Glutamatergic neuron (in vitro differentiated cells): ENCODE measurements at places on chromosomes 11 and 22.

DNA sequence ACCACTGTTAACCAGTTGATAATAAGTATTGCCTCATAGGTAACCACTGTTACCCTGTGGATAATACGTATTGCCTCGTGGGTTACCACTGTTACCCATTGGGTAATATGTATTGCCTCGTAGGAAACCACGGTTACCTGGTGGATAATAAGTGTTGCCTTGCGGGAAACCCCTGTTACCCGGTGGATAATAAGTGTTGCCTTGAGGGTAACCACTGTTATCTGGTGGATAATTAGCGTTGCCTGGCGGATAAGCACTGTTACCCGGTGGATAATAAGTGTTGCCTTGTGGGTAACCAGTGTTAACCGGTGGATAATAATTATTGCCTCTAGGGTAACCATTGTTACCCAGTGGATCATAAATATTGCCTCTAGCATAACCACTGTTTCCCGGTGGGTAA, 27.3 kb upstream of the NXPE4 start:
- DNase-seq, result no peak

DNA sequence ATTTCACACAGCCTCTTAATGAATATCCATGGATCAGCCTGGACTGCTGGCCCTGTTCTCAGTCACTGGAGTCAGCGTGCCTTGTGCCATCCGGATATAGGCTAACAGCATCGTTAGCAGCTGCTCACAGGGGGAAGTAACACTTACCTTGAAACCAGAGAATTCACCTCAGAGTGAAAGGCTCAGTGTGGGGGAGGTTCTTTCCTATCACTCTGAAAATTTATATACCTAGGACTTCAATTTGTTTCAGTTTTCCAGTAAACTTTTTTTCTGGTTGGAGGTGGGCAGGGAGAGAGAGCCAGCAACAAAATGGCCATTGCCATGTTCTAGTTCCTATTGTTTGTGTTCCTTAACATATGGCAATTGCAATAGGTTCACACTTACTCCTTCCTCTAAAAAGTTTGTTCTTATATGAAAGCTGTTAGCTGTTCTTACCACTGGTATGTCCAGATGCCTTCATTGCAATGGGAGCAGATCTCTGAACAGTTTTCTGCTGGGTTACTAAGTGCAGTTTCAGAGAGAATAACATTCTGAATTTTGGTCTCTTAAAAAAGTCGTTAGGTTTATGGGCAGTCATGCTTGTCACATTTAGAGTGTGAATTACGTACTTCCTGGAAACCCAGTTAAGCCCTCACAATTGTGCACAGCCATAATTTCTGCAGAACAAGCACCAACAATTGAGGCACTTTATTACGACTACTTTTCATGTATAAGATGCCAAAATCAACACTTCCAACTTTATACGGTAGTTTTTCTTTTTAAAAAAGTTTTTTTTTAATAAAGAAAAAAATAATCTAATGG, 247.6 kb downstream of the CADM1 start:
- DNase-seq, result no peak

DNA sequence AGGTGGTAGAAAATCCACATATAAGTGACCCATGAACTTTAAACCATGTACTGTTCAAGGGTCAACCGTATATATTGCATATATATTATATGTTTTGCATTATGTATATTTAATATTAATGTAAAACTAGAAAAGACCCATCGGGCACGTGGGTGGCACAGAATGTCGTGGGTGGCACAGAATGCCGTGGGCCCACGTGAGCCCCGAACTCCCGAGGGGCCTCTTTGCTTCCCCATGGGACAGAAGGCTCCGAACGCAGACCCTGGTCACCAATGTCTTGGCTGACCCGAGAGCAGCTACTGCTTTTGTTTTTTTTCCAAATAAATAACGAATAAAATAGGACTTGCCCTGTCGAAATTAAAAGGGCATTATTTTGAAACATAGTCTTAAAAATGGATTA, 415.4 kb downstream of the BRD1 start:
- DNase-seq, result no peak

GRCh38 chr11:76480241-76480640, 35.4 kb downstream of the EMSY start:
- no peak for DNase-seq

- DNase-seq, result no peak
These were observed 14.0 kb downstream of the RPS6KA4 start for GRCh38 chr11:64372802-64373597.

GRCh38 chr11:6397156-6397555, 6.9 kb downstream of the SMPD1 start:
- no peak for DNase-seq

DNA sequence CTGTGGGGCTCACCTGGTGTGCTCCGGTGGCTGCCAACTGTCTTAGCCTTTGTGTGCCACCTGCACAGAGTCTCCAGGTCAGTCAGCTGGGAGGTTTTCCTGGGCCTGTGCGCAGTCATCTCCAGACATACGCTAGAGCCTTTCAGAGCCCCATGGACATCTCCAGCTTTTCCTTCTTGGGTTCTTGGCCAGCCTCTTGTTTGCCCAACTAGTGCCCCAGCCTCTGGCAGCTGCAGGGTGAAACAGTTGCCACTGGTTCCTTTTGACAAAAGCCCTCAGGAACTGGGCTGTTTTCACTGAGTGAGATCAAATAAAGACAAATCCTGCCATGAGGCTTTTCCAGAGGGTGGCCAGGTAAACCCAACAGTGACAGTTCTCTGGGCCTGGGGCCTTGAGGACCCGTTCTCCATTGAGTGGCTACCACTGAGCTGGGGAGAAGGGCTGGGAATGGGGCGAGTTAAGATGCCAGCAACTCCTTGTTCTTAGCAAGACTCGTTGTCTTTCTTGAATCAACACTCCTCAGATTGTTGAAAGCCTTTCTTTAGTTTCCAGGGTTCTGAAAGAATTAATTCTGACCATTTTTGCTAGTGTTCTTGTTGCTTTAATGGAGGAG, 16.7 kb upstream of the RANBP1 start:
- no peak for DNase-seq
